NCI-H2029 (cell line): ENCODE measurements at places on chromosomes 12 and 14.
A peak's percentile ranks its signal among the peaks of the same experiment; 100 is the strongest.

GRCh38 chr14:99679996-99680395, 4.1 kb upstream of the CYP46A1 start:
- DNase-seq: no peak

- DNase-seq: no peak
Measured at GRCh38 chr12:13631873-13632272, 349.5 kb downstream of the GRIN2B start.

DNA sequence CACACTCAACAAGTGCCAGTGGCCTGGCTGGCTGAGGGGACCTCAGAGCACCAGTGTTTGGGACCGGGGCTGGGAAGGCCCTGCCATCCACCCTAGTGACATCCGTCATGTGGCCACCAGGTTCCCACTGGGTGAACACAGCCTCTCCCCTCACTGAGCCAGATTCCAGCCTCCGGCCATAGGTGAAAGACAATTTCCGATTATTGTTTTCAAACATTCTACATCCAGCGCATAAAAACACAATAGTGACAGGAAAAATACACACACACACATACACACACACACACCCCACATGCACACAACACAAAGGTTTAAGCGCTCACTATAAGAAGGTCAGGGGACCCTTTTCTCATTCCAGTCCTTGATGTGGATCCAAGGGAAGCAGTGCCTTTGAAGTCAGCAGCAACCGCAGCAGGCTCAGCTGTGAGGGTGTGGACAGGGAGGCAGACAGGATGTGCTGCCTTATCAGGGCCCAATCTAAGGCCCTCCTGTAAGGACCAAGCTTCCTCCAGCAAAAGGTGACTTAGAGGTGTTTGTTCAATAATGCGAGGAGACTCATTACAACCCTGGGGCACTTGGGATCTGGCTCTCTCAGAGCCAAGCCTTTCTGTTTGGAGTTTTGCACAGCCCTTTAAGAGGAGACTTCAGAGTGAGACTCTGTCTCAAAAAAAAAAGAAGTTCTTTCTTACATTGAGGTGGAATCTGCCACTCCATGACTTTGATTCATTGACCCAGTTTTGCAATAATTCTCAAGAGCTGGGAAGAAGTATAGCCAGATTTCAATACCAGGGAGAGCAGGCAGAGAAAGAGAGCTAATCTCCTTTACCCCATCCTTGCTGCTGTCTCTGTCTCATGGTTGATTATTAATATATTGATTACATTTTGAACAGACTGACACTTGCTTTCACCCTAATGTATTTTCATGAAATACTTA, 227.8 kb downstream of the ZFP36L1 start:
- no peak for DNase-seq

GRCh38 chr12:90460681-90461080, 494.3 kb downstream of the CCER1 start:
- DNase-seq: no peak

DNA sequence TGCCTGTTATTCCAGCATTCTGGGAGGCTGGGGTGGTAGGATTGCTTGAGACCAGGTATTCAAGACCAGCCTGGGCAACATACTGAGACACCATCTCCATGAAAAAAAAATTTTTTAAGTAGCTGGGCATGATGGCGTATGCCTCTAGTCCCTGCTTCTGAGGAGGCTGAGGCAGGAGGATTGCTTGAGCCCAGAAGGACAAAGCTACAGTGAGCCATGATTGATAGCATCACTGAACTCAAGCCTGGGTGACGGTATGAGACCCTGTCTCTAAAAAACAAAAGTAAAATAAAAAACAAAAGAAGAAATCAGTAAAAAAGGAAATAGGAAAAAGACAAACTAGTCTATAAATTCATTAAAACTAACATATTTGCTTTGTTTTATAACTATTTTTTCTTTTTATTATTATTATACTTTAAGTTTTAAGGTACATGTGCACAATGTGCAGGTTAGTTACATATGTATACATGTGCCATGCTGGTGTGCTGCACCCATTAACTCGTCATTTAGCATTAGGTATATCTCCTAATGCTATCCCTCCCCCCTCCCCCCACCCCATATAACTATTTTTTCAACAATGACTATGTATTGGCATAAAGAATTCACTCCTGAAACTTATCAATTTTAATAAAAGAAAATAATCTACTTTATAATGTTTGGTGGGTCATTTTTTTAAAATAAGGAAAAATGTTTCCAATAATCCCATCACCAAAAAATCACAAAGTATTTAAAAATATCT, 15.4 kb upstream of the AP4S1 start:
- DNase-seq: no peak

- no peak for DNase-seq
Measured at GRCh38 chr14:20801726-20802125, 918 bp downstream of the RNASE1 start.

DNA sequence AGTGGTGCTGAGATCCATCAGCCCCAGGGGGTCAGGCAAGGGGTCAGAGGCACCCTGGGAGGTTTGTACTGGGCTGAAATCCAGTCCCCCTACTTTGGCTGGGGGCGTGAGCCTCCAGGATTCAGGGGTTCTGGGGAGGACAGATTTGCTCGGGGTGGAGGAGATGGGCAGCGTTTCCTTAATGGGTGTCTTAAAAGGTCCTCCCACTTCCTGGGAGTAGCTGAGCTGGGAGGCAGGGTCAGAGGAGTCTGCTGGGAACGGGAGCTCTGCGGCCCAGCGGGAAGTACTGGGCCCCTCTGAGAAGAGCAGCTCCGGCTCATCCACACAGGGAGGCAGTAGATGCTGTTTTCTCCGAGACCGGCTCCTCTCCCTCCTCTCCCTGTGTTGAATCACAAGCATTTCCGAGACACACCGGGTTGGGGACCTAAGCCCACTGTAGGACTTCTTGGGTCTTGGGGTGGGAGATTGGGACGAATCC, 2.1 kb upstream of the TEX52 start:
- no peak for DNase-seq

- no peak for DNase-seq
Measured at GRCh38 chr12:17579205-17580026, 510.6 kb downstream of the RERGL start.

- DNase-seq: no peak
Measured at GRCh38 chr12:27285403-27285802, 41.3 kb downstream of the STK38L start.

- DNase-seq: no peak
Measured at GRCh38 chr12:13790317-13790716, 191.1 kb downstream of the GRIN2B start.

DNA sequence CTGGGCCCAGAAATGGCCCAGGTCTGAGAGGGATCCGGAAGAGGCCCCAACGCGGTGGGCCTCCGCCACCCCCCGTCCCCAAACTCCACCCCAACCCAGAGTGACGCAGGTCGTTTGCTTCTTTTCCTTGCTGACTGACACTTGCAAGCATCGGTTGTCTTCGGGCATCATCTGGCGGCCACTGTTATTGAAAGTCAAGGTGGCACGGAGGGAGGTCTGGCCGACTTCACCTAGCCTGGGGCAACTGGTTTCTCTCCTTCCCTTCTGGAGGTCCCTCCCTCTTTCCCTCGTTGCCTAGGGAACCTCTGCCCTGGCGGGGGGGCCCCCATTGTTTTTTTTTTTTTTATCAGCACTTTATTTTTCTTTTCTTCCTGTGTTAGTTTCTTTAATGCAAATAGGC, 241.8 kb downstream of the ALG10 start:
- no peak for DNase-seq

GRCh38 chr14:93055651-93056115, 60.0 kb downstream of the ITPK1 start:
- DNase-seq: no peak

DNA sequence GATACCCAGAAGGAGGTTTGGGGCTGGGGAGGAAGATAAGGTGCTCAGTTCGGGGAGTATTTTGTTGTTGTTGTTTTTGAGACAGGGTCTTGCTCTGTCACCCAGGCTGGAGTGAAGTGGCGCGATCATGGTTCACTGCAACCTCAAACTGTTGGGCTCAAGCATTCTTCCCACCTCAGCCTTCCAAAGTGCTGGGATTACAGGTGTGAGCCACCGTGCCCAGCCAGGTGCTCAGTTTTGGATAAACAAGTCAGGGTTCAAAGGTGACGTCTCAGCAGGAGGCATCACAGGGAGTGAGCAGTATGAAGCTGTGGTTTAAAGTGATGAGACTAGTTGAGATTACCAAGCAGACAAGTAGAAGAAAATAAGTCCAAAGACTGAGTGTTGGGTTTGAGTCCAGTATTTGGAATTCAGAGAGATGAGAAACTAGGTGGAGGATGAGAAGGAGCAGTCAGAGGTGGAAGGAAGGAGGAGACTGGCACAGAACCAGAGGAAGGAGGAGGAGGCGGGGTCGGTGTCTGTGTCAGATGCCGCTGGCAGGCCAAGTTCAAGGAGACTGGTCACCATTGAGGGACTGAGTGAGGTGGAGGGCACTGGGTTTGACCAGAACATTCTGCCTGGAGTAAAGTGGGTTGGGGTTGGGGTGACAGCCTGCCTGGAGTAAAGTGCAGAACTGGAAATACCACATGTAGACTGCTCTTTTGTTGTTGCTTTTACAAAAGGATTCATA, 16.1 kb downstream of the SLC35E3 start:
- DNase-seq: no peak

DNA sequence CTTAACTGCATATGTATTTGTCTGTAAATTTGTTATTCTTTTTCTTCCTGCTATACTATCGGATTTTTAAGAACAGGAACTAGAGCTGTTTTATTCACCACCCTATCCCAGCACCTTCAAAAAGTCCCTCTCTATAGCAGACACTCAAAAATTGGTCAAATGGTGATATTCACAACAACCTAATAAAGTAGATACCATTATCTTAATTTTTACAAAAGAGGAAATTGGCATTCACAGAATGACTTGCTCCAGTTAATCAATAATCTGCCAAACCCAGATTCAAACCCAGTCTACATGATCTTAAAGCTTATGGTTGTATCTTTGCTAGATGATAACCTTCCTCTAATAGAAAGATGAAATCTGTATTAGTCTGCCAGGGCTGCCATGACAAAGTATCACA, 426.6 kb downstream of the EGLN3 start:
- no peak for DNase-seq

DNA sequence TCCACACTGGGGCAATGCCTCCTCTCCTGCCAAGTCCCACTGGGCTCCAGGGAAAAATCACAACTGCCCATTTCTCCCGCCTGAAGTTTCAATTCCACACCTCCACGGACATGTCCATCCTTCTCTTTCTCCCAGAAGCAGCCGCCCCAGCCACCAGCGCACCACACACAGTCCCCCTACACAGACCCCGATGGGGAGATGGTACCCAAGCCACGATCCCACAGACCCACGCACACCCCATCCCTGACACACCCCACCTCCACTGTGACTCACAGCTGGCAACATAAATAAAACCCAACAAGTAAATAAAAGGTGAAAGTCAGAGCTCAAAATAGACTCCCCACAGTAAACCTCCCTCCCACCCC, 2.6 kb downstream of the MSI1 start:
- DNase-seq: no peak

DNA sequence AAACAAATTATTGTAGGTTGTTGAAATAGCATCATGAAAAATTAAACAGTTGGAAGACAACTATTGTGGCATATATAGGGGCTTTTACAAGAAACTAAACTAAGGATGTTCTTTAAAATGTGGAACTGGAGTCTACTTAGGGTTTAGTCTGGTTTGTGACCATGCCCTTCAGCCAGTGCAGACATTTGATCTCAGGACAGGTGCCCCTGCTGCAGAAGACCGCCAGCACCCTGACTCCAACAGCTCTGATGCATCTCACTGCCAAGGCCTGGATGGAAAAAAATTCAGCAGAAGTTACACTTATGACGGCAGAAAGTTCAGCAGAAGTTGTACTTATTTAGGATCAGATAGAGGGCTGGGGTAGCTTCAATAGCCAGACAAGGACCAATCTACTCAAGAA, 51.5 kb downstream of the TMEM117 start:
- no peak for DNase-seq

GRCh38 chr12:68905733-68906132, 27.2 kb downstream of the CPM start:
- no peak for DNase-seq

- DNase-seq: no peak
Measured at GRCh38 chr12:25524366-25524765, 28.7 kb downstream of the LMNTD1 start.

DNA sequence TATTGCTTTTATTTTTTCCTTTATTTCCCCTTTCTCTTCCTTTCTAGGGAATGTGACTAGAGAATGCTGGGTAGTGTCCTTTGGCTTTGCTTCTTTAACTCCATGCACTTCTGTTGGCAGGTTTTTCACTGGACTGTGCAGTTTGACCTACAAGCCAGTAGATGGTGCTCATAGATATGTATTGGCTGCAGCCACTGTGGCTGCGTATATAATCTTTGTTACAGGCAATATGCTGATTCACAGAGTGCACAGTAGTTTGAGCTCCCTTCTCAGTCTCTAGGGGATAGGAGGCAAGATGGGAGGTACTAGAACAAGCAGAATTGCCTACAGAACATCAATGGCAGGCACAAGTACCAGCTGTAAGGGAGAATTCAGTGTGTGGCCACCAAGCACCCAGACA, 503.5 kb downstream of the LRFN5 start:
- DNase-seq: peak; percentile 43

- no peak for DNase-seq
Measured at GRCh38 chr12:53413485-53414204, 10.0 kb upstream of the AMHR2 start.

- peak; percentile 24 for DNase-seq
Measured at GRCh38 chr12:5432011-5432400, at the start of gene NTF3. Gene NTF3, plus strand, starts transcription at chr12:5432108. Its CDS starts 217 bp downstream, at chr12:5432325.

DNA sequence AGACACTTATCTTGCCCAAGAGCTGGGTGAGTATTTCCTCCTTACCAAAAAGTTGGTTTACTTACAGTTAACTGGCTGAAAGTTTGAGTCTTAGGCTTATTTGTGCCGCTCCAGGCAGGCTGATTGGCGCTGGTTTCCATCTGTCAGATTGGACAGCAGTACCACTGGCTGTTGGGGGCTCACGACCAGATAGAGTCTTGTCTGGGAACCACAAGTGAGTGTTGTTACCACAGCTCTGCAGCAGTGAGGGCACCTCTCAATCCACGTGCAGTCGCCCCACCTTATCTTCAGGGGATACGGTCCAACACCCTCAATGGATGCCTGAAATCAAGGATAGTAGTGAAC, 58.9 kb downstream of the DDX51 start:
- DNase-seq: no peak

- DNase-seq: no peak
Measured at GRCh38 chr12:92717202-92717601, 14.4 kb downstream of the PLEKHG7 start.

DNA sequence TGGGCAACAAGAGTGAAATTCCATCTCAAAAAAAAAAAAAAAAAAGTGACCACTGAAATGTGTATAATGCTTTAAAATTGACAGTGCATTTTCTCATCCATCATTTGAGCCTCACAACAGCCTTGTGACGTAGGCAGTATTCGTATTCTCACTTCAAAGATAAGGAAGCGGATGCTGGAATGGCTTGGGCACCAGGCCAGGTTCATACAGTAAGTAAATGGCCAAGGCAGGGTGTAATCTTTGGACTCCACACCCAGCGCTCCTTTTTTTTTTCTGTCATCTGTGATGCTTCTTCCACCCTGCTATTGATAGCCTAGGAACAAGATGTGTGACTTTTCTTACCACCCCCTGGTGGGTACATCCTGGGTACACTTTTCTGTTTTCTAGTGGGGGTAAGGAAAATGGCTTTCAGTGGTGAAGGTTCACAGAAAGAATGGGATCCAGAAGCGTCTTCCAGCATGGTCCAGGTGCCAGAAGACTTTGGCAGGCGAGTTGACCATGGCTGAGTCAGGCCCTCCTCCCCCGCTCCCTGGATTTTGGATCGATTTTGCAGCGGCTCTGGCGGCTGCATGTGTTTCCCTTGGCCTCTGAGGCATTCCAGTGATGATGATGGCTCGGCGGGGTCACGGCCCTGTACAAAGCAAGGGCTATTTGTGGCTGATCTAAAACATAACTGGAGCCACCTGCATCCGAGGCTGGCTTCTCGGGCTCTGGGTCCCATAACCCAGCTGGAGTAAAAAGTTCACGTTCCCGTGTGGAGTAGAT, 110.6 kb downstream of the CACNA1C start:
- no peak for DNase-seq
